Stimulated activated naive B cell treated with anti-CD40 and anti-IgM and Interleukin-4, amounts not matched to agents 10 μg/mL and 1 μg/mL and 100 μg/mL, for 72 hours (primary cell): ENCODE measurements at places on chromosomes 5 and 9.

DNA sequence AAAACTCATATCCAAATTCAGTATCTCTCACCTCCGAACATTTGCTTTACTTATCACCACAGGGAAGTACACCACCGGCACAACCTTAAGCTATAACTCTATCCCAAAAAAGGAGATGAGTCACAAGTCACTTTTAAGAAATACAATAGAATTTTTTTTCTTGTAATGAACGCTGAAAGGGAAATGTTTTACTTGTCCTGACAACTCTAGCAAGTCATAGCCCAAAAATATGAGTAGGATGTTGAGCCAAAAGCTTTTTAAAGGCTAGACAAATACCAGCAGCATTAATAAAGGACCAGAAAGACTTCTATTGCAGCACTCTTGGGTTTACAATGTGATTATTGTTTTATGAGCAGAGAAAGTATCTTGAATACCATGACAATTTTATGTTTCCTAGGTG is 147.3 kb upstream of the FST start:
- no peak for DNase-seq

DNA sequence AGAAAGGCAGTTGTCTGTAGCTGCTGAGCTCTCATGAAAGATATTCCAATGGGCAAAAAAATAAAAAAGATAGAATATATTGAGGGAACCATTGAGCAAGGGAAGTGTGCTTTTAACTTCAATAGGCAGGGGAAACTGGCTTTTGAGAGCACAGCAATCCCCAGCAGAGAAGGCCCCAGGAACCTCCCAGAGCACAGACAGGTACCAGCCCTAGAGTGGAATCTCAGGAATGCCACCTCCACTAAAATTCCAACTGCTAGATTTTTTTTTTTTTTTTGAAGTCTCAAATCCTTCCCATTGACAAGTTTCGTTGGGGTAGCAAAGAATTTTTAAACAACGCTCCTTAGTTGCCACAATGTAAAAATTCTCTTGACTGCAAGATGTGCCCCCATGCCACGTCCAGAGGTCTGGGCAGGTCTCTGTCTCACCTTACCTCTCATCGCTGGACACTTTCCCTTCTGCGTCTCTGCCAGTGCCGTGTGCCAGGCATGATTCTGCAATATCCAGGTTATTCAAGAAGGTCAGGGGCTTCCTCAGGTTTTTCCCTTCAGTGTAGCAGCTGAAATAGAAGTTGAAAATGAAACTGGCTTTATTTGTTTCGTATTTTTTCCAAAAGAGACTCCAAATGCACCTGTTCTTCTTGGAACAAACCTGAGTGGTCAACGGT is 64.2 kb upstream of the IRX1 start:
- DNase-seq, result no peak

- no peak for DNase-seq
These were observed 93.3 kb downstream of the STX17 start for GRCh38 chr9:99999797-100000196.

DNA sequence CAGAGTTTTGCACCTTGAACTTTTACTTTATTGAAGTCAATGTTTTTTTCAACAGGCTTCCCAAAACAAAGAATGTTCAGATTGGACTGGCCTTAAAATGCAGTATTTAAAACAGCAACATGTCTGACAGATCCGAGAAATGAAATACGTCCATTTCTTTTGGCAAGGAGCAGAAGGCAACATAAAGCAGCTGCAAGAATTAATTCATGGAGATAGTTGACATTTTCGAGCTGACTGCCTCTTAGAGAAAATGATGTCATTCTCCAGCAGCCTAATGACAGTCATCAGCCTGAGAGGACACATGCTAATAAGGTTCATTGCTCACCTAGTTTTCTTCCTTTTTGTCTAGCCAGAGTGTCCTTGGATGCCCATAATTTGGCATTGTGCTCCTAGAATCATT is 232.2 kb upstream of the SEMA6A start:
- no peak for DNase-seq

DNA sequence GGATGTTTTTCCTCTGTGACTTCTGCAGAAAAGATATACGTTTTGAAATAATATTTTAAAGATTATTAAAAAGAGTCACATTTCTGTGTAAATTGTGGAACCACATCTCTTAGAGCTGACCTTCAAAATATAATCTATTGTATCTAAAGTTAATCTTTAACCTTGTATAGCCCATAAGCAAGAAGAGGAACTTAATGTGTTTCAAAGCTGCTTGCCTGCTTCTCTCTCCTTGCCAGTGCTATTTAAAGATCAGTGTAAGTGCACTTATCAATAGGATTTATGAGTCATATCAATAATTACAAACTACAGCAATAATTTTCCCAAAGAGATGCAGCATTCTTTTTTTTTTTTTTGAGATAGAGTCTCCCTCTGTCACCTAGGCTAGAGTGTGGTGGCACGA is 29.4 kb upstream of the GDA start:
- DNase-seq, result no peak

DNA sequence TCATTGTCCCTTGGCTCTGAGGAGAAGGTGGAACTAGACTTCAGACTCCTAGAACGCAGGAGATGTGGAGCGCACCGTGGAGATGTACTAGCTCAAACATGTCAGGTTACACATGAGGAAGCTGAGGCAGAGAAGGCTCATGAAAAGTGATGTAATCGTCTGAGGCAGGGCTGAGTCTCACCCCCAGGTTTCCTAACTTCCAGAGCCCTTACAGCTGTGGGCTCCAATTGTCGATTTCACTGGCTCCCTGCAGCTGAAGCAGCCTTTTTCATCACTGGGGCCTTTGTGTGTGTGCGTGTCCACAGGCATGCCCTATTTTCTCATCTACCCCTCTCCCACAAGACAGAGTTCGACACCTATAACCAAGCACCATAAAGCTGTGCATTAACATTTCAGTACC is 370.6 kb downstream of the NTRK2 start:
- DNase-seq, result no peak

DNA sequence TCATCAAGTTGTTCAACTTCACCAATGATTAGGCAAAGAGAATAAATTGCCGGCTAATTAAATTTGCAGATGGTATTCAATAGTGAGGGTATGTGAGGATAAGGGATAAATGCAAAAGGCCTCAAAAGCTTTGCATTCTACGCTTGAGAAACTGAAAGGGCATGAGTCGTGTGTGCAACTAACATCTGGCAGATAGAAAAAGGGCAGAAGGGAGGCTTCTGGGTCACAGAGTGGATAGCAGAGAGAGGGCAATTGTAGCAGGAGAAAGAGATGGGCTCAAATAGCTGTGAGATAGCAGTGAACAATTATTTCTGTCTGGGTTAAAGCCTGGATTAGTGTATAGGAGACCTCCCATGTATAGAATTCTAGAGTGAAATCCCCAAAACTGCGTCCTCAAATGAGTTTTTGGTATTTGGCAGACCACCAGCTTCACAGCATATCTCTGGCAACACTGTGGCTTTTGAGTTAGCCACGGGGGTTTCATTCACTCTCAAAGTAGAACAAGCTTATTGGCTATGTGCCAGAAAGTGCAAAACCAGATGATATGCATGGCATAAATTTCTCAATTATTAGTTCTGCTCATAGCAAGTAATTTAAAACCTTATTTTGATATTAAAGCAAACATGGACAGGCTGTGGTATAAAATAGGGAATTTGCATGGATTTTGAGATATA is 586.3 kb downstream of the BRINP1 start:
- no peak for DNase-seq

DNA sequence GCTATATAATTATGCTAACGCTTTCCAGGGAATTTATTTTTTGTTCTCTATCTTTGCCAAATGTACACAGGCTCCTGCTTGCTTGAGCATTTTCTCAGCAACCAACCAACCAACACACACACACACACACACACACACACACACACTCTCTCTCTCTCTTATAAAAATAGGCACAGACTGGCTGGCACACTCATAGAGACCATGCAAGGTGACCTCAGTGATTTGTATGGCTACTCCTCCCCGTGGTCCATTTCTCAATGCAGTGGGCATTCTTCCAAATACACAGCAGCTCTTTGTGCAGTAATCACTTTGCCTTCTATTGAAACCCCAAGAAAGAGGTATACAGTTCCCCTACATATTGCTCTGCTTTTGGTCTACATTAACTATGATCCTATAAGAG is 416.0 kb downstream of the MAN2A1 start:
- no peak for DNase-seq

DNA sequence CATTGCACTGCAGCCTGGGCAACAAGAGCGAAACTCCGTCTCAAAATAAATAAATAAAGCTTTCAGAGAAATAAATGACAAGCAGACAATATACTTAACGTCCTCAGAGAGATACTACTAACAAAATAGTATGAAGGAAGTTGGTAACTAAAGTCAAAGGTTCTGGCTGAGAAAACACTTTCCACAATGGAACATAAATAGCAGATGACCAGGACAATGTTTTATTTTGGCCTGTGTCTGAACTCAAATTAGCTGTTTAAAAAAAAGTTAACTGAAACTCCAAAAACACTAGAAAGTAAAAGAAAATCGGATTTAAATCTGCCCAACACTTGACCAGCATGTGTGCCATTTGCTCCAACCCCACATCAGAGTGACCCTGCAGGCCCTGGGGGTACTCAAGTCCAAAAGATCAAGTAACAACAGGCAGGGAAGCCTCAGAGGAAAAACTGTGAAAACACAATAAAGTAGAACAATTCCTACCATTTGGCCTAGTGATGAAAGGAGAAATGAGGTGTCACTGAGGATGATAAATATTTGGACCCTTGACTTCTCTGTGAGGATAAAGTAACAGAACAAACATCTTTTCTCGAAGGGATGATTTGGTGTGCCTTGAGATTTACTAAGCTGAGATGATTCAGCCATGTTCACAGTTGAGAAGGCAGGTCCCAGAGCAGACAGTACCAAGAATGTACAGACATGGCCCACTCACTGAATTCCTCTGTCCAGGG is 47.7 kb downstream of the LHFPL2 start:
- DNase-seq, result no peak

- DNase-seq, result no peak
These were observed 47.9 kb upstream of the BASP1 start for GRCh38 chr5:17169507-17169906.

GRCh38 chr9:1353291-1353690 is 303.1 kb downstream of the DMRT2 start:
- no peak for DNase-seq

- no peak for DNase-seq
These were observed 9.1 kb upstream of the ZNF608 start for GRCh38 chr5:124755565-124755964.

DNA sequence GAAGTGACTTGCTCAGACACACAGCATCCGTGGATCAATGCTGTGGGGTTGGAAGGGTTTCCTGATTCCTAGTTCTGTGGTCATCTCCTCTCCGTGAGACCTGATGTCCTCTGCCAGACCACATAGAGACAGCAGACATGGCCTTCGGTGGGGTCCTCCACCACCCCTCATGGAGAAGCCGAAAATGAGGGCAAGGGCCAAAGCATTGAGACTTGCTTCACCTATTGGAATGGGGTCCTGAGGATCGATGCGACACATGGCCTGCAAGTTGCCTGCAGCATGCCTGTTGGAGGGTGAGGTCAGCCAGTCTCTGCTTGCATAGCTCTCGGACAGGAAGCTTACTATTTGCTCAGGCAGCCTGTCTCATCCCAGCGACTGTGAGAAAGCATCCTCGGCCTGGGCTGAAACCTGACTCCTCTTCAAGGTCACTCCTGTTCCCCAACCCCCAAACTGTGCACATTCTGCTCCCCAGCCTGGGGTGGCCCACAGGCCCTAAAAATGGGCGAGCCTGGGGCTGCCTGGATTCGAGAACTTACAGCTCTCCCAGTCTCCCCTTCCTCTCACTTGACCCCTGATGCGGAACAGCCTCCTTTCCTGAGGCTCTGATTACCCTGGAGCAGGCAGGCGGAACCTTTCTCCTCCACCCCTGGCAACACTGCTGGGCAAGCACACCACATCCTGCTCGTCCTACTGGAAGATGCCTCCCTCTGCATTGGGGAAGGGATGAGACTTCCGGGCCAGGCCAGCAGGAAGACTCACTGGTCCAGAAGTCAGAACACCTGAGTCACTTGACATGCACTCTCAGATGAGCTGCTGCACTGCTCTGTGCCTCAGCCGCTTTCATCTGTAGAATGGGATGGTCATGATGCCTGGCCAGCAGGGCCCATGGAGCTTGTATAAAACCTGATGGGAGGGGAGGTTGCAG is 186.9 kb downstream of the RGS3 start:
- no peak for DNase-seq

- DNase-seq, result no peak
These were observed 102.1 kb upstream of the RANBP3L start for GRCh38 chr5:36403632-36404311.

GRCh38 chr9:34659592-34660253 is 2.7 kb downstream of the CCL27 start:
- DNase-seq, result no peak

- no peak for DNase-seq
These were observed 246.9 kb upstream of the PTGER4 start for GRCh38 chr5:40432836-40433235.

GRCh38 chr5:28370896-28371295 is 1332.5 kb upstream of the CDH9 start:
- DNase-seq, result no peak

- DNase-seq, result no peak
These were observed 45.6 kb upstream of the TRIM32 start for GRCh38 chr9:116641292-116642059.

DNA sequence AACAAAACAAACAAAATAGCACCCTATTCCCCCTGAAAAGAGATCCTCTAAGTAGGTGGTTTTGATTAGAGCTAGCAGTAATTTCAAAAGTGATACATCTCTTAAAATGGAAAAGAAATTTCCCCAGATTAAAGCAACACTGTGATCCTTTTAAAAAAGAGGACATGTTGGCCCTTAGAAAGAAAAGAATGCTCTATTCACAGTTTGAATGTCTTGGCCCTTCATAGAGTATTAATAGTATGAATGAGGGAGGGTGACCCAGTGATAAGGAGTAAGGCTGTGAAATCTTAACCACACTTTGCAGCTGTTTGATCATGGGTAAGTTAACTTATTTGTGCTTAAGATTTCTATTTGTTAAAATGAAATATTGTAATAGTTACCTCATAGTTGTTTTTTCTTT is 467.7 kb upstream of the MEF2C start:
- DNase-seq, result no peak
